ENCODE measurements at places on chromosomes 2 and 18. TPM values are rescaled to one million over a fixed set of nuclear protein-coding genes. Genes with fewer than 3 reads are reported as not detected.

The SPP2 gene
- total RNA-seq, result not detected

DNA sequence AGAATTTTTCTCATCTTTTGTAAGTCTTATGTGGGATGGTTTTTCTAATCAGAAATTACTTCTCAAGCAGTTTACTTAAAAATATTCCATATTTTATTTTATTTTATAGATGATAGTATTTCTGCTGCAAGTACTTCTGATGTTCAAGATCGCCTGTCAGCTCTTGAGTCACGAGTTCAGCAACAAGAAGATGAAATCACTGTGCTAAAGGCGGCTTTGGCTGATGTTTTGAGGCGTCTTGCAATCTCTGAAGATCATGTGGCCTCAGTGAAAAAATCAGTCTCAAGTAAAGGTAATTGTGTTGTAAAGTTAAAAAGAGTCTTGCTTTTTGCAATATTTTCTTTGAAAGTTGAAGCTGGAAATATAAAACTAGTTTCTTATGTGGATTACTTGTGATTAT is 76.2 kb downstream of the EML4 start:
- DNase-seq, result no peak

DNA sequence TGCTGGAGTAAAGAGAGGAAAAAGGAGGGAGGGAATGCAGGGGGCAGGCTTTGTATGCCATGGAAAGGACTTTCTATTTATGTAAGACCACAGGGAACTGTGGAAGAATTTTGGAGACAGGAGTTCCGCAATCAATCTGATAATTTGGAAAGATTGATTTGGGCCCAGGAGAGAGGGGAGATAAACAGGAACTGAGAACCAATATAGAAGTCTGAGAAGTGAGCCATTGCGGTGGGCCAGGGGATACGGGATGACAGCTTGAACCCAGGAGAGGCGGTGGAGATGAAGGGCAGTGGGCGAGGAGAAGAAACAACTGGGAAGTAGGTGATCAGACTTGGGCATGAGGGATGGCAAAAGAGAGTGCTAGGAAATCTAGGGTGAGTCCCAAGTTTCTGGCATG is 23.7 kb downstream of the RASGRP3 start:
- no peak for DNase-seq

The POTEJ gene
- total RNA-seq, result not detected

DNA sequence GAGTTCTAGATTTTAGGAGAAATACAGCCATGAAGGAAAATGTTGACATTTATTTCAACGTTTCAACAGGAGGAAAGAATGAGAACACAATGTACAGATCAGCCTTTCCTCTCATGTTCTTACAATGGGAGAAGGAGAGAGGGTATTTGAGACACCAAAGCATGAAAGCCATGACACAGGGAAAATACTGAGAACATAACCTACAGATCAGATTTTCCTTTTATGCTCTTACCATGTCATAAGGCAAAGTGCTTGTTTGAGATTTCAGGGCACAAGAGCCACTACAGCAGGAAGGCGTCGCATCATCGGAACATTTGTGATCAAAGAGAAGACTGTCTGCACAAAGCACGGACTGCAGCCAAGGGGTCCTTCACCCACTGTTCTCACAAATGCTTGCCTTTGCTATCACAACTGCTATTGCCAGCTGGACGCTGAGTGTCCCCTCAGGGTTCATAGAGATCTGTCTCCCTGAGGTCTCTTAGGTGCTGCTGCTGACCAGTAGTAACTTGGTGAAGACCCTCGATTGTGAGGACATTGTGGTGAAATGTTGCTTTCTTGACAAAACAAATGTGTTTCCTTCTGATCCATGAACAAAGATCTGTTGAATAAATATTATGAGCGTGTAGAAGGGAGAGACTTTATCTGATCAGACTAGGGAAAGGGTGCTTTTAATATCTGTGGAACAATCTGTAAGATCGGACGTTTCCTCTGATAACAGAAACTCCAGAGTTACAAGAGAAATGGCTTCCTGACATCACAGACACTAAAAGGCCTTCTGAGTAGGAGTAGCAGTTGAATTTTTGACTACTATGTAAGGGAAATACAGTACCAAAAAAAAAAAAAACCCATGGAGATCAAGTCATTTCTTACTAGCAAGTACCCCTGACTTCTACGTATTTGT is 6.4 kb upstream of the IL1RL1 start:
- no peak for DNase-seq

DNA sequence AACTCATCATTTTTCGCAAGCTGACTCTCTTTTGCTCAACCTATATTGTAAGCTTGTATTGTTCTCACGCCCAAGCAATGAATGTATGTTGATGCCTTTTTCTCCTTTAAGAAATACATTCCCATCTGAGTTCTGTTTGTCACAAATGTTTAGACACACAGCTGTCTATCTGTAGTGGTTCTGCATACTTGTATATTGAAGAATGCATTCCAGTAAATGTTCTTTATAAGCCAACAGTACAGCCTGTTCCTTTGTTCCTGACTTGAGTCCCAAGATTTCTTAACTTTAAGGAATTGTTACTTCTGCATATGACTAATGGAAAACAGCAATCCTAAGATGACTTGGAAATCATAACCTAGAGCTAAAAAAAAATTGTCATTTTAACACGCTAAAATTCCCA is 849.1 kb upstream of the POU3F3 start:
- DNase-seq, result no peak

The EPHA4 gene
- not detected for total RNA-seq

DNA sequence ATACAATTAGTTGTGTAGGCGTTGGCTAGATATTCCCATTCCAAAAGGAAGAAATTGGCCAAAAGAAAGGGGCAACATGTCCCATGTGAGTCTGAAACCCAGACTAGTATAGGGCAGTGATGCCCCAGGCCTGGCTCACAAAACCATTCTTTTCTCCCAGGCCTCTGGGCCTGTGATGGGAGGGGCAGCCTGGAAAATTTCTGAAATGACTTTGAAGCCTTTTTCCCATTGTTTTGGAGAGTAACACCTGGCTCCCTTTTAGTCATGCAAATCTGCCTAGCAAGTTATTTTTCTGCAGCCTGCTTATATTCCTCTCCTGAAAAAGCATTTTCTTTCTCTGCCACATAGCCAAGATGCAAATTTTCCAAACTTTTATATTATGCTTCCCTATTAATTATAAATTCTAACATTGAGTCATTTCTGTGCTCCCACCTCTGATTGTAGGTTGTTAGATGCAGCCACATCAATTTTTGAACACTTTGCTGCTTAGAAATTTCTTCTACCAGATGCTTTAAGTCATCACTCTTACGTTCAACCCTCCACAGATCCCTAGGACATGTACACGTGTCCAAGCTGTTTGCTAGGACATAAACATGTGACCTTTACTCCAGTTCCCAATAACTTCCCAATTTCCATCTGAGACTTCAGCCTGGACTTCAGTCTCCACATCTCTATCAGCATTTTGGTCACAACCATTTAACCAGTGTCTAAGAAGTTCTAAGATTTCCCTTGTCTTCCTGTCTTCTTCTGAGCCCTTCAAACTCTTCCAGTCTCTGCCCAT is 76.1 kb upstream of the MC4R start:
- no peak for DNase-seq

DNA sequence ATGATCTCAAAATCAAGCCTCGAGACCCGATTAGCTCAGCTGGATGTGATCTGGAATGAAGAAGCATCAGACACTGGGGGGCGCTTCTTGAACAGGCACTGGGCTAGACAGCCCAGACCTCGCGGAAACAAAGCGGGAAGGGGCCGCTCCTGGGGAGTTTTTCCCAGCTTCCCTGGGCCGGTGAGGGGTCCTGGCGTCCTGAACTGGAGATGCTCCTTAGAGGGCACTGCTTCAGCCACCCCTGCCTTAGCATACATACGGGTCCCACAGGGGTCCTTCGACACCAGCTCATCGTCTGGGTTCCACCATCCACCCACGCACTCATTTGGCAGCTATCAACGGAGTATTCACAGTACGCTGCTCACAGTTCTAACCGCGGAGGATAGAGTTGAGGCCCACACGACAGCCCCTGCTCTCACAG is 146.7 kb downstream of the TSN start:
- no peak for DNase-seq

DNA sequence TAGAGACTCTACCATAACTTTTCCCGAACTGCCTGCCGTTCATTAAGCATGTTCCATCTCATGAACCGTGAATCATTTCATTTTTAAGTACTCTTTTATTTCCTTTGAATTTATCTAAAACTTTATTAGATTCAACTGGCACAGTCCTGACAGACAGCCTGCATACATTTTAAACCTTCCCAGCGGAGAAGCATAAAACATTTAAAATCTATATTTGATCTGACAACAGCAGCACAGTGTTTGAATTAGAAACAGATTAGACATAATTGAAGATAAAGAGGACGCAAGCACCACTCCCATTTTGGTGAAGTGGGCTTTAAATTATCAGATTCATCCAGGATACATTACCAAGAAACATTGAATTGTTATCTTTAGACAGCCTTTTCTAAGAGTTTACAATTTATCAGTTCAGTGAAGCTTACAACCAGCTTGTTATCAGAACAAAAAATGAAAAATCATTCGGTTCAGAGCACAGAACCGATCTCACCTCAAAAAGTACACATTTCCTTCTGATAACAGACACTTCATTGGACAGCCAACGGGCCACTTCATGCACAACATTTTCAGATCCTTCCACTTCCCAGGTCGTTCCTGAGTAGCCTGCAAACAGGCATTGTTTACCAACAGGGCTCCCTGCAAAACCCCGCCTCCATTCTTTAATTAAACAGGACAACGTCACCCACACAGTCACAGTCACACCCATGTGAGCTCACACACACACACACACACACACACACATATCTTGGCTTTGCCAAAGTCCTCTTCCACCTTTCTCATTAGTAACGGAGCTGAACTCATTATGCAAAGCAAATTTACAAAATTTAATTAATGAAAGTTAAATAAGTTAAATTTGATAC is 171.2 kb downstream of the SP3 start:
- no peak for DNase-seq

Data from G401 (cell line).